ENCODE measurements at places on chromosomes 4 and X. TPM values are rescaled to one million over a fixed set of nuclear protein-coding genes. Genes with fewer than 3 reads are reported as not detected.

The CCDC149 gene
- total RNA-seq: 0.14 TPM

The SPANXC gene
- total RNA-seq: not detected

- DNase-seq: no peak
These were observed 78.0 kb downstream of the DMD start for GRCh38 chrX:33133320-33133719.

DNA sequence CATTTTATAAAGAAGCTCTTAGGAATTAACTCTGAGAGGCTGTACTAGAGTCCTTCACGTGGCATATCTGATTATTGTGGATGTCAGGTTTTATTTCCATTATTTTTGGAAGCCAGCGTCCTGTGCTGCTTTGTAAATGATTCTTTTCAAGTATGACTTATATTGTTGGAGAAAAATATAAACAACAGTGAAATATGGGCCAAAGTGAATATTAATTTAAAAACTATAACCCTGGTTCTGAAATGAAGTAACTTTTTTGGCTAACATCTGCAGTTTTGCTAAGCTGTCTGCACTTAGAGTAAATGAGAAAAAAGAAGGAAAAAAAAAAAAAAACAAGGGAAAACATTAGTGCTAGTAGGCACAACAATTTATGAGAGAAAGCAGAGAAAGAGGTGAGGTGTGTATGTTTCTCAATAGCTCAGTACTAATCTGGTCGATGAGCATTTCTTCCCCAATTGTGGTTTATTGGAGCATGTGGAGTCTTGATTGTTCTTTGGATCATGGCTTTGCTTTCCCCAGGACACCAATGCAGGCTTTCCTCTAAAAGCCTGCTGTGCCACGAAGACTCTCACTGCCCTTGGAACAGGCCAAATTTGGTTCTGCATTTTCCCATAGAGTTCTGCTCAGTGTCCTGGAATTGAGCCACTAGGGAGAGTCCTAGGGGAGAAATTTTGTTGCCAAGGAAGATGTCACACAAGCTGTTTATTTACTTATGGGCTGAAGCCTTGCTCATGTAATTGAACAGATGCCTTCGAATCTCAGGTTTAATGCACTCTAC is 273.3 kb downstream of the DKK2 start:
- DNase-seq: no peak

- DNase-seq: no peak
These were observed 18.1 kb downstream of the CLTRN start for GRCh38 chrX:15646543-15646942.

DNA sequence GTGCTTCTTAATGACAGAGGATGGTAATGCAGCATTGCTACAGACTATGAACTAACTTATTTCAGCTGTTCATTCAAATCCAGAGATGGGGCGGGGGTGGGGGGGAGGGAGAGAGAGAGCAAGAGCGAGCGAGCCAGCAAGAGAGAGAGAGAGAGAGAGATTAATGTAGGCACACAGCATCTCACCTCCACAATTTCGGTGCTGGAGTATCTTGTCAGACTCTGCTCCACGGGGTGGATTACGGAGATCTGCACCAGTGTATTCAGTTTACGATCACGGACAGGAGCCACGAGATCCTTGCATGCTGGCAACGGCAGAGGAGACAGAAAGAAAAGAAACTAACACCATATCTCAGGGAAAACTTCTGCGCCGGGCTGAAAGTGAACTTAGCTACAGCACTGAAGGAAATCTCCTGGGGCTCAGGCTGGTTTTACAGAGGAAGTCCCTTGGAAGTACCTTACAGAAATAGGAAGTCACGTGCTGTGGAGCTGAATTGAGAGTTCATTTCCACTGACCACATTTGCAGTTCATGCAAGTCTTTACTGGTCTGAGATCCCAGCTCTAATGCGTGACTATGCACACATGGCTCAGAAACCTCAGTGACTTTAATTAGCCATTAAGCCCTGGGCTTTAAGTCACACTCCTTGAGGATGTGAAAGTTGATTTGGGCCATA is 440.9 kb downstream of the INPP4B start:
- peak; percentile 78 for DNase-seq

DNA sequence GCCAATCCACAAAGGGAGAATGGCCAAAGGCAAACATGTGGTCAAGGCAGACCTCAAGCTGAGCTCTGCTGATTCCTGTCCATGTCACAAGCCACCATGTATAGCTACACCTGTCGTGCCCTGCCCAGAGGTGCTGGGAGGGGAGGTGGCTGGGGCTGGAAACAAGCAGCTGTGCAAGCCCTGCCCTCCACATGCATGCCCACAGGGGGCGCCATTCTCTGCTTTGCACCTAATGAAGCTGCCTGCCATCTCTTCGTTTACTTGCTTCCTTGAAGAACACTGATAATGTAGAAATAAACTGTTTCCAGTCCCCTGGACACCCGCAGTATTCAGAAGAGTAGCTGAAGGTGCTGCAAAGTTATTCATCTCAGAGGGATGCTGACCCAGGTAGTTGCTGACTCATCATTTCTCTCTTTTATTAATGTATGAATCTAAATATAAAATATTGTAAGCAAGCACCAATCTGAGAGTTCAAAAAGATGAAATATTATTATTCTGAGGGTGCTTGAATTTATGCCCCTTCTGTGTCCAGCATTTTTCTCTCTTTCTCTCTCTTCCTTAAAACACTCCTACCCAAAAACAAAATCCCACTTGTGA is 278.6 kb downstream of the ADGRA3 start:
- peak; percentile 71 for DNase-seq

The TBC1D14 gene
- 36.7 TPM for total RNA-seq

GRCh38 chr4:156583265-156583664 is 388.3 kb downstream of the PDGFC start:
- DNase-seq: no peak

The ADGRG2 gene
- total RNA-seq: not detected

DNA sequence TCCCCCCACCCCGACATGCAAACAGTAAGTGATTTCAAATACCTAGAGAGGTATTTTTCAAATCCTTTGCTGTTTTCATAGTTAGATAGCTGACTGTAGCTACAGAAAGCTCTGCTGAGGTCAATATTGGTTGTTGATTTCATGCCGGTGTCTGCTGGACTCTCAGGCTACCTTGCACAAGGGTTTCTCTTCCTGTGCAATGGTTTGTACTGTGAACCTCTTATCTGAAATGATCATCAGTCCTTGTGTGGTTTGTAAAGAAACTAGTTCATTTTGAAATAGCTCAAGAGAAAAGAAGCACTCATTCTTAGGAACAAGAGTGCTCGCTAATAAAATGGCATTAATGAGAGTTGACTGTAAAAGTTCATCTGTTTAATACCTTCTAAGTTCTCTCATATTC is 2.1 kb downstream of the MTM1 start:
- DNase-seq: no peak

- DNase-seq: no peak
These were observed 958.1 kb upstream of the GRID2 start for GRCh38 chr4:91345632-91346031.

The PAGE1 gene
- not detected for total RNA-seq

The GPM6B gene
- not detected for total RNA-seq

The WNK3 gene
- total RNA-seq: 0.74 TPM

The DUSP21 gene
- total RNA-seq: not detected

The SPANXN2 gene
- total RNA-seq: not detected

- DNase-seq: no peak
These were observed 205.9 kb downstream of the LDB2 start for GRCh38 chr4:16692524-16692923.

- DNase-seq: no peak
These were observed 420.5 kb downstream of the SLITRK2 start for GRCh38 chrX:146238173-146238572.

- no peak for DNase-seq
These were observed 151.8 kb upstream of the FAT1 start for GRCh38 chr4:186875476-186875875.

GRCh38 chrX:38664285-38664684 is 102.9 kb downstream of the TSPAN7 start:
- peak; percentile 22 for DNase-seq

The FTSJ1 gene
- total RNA-seq: 93.7 TPM

GRCh38 chr4:156073976-156074375 is 120.3 kb upstream of the CTSO start:
- DNase-seq: no peak

The KLHL13 gene
- total RNA-seq: 3.5 TPM

The FGF16 gene
- not detected for total RNA-seq

The H2BW2 gene
- total RNA-seq: not detected

- no peak for DNase-seq
These were observed 5.1 kb downstream of the UPRT start for GRCh38 chrX:75278991-75279390.

The SFRP2 gene
- total RNA-seq: not detected

DNA sequence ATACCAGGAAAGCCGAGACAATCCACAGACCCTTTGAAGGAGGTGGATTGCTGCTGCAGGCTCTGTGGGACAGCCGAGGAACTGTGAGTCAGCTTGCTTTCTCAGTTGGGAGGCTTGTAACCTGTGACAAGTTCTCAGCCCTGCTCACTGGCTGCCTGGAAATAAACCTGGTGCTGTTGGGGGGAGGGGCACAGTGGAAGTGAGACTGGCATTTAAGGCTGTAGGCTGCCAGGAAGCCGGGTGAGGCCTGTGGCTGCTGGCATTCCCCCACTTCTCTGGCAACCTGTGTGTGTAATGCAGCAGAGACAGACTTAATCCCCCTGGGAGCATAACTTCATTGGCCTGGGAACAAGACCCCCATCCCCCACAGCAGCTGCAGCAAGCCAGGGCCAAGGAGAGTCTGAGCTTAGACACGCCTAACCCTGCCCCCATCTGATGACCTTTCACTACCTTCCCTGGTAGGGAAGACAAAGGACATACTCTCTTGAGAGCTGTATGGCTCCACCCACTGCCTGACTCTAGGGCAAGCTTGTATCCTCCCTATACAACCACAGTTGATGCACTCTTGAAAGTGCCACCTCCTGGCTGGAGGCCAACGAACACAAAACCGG is 64.1 kb downstream of the ALPK1 start:
- peak; percentile 58 for DNase-seq

DNA sequence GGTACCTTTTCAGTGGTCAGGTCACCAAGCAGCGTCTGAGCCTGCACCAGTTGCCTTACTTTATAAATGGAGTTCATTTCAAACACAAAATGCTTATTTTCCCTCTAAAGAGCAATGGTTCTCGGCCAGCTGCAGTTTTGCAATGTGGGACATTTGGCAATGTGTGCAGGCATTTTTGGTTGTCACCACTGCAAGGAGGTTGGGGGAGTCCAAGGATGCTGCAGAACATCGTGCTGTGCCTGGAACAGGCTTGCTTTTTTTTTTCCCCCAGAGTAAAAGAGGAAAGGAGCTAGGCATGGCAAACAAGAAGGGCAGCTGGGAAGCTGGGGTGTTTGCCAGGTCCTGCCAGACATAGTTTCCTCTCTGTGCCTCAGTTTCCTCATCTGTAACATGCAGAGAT is 115.6 kb downstream of the GPR143 start:
- DNase-seq: no peak

- no peak for DNase-seq
These were observed 157.7 kb upstream of the PITX2 start for GRCh38 chr4:110780538-110780937.

DNA sequence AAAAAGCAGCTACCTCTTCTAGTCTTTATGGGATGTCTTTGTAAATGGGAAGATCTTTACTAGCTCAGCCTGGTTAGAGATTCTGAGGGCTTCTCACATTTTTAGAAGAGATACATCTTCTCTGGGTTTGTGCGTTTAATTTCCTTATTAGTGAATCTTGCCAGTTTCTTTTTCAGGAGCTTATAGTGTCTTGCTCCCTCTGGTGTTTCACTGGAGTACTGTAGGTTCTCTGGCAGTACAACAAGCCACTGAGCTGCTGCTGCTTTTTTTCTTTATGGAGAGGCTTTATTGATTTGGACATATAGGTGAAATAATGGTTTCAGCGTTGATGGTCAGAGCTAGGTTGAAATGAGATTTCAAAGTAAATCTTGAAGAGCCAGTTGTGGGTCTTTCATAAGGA is 82.9 kb downstream of the LAS1L start:
- DNase-seq: peak; percentile 14

DNA sequence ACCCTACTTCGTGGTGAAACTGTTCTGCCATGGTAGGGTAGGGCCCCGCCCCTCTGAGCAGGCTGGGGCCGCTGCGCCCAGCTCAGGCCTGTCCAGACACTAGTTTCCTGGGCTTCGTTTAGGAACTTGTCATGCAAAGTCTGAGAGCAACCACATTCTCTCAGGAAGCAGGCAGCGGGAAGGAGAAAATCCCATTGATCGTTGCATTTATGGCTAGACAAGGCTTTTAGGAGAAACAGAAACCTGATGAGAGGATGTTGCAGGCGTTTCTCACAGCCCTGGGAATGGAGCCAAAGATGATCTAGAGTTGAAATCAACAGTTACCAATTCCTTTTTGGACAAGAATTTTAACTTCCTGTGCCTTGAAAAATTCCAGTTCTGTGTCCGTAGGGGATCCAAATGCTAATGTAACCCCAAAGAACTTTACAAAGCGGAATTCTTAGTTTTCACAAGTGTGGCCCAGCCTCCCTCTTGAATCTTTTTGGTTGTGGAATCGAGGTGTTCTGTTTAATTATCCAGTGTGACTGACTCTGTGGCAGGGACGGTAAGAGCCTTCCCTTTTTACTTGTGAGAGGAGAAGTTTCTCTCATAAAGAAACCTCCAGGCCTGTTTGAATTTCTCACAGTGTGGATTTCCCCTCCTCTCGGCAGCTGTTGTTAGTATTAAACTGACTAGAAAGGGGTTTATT is 4.5 kb upstream of the CXCL9 start:
- DNase-seq: peak; percentile 12

- no peak for DNase-seq
These were observed 205.5 kb upstream of the NUDT6 start for GRCh38 chr4:123127875-123128274.

The SCD5 gene
- total RNA-seq: 1.7 TPM

DNA sequence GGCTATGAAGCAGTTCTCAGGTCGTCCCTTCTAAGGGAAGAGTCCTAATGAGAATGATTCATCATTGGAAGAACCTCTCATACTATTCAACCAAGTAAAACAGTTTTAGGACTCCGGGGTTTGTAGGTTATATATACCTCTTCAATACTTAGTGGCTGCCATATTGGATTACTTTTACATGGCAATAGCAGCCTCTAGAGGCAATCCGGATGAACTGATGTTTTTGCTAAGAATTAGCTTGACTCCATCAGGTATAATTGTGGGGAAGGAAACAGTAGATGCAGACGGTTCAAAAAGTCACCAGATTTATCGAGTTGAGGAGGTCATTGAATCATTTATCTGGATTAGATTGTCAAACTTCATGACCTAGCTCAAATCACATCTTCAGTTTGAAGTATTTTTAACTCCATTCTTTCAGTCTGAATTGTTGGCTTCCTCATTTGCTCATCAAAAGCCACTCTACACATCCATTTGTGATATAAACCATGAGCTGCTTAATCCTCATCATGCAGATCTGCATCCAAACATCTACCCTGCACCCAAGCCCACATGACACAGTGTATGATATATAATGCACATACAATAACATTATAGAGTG is 28.4 kb downstream of the GUCY1B1 start:
- peak; percentile 10 for DNase-seq

GRCh38 chr4:532588-533317 is 33.7 kb downstream of the PIGG start:
- peak; percentile 19 for DNase-seq

- DNase-seq: no peak
These were observed 288.6 kb upstream of the LDB2 start for GRCh38 chr4:17187003-17187402.

- no peak for DNase-seq
These were observed 53.4 kb downstream of the AFAP1 start for GRCh38 chr4:7886007-7886973.

The PLAC1 gene
- not detected for total RNA-seq

The MFAP3L gene
- 0.85 TPM for total RNA-seq

The CAMK2D gene
- total RNA-seq: 70.3 TPM
